Fibroblast of skin of abdomen (primary cell): ENCODE measurements at places on chromosomes 3 and 15.

DNA sequence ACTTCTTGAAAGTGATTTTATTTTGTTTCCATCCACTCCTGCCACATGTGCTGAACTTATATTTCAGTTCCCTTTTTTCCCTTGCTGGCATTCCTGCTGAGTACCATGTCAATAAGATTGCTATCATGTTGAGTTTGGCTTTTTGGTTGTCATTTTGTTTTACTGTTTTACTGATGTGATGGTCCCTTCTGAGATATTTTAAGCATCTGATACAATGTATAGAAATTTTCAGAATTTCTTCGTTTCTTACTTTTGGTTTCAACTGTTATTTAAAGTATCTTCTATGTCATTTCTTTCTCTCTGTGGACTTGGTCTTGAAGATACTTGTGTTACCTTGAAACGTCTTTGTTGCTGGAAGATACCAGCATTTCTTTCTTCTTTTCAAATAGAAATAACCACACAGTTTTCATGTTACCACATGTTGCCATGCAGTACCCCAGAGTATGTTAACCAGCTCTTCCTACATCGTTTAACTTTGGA, 14.1 kb downstream of the SIDT1 start:
- no peak for DNase-seq

GRCh38 chr3:9301091-9301490, 51.6 kb upstream of the SRGAP3 start:
- no peak for DNase-seq

GRCh38 chr3:59385547-59385946, 335.7 kb upstream of the CFAP20DC start:
- no peak for DNase-seq

DNA sequence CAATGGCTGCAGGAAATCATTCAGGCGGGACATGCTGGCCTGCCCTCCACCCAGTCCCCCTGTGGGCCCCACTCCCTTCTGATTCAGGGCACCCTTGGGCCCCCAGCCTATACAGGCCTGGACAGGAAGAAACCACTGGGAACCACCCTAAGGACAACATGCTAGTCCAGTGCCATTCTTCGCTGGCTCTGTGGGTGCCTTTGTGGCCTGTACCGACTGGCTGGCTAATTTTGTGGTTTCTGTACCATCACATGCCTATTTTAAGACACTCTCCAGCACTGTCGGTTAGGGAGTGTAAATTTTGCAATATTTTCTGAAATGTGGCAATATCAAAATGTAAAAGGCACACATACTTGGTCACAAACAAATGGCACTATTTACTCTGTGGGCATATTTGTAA, 61.4 kb upstream of the POLG start:
- no peak for DNase-seq

DNA sequence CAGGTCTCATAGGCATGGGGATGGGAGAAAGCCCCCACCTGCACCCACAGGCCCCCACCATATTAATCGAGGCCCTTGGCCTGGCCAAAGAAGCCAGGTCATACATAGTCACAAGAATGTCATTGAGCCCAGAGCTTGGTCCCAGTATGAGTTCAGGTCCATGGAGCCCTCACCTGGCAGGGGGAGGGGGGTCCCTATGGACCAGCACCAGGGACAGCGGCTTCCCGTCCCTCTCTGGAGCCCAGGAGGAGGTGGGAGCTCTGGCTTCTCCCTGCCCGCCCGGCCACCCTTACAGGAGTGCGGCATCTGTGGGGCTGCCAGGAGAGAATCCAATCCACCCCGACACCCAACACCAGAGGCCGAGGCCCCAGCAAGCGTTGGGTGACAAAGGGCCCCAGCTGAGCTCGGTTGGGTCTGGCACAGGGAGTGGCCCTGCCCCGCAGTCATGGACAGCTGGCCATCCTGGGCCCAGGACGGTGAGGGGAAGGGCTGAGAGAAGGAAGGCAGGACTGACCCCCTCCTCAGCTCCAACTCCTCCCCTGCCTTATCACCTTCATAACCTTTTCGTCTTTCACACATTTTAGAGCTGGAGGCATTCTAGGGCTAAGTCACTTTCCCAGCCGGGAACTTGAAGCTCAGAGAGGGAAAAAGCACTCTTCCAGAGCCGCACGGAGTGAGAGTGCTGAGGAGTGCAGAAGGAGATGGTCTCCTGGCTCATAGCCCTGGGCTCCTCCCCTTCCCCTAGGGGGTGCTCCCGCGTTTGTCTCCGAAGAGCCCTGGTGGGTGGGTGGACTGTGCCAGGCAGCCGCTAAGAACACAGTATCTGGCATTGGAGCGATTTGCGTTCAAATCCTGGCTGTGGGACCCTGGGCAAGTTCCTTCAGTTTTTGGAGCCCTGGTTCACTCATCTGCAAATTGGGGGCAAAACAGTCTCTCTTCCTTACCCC, 54.6 kb downstream of the ATP2B2 start:
- no peak for DNase-seq
